ENCODE measurements at places on chromosomes 1 and 21.

DNA sequence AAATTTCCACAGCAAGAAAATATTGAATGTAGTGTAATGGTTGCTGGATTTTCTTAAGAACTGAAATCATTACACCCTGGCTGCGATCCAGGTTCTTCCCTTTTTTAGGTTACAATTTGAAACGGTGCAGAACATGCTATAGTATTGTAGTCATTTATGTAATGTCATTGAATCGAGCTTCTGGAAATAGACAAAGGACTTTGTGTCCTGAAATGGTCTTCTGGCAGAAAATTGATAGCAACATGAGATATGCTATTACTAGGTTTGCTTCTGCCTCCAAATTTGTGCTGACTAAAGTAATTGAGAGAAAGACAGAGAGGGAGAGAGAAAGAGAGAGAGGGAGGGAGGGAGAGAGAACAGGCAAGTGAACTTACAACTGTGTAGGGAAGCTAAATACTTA, 146.2 kb upstream of the NFIA start:
- DNase-seq, result no peak

- DNase-seq, result no peak
Observed at GRCh38 chr1:3056641-3057040, 12.4 kb upstream of the PRDM16 start.

GRCh38 chr1:24895511-24895910, 34.6 kb downstream of the RUNX3 start:
- no peak for DNase-seq

- DNase-seq, result peak; percentile 2
Observed at GRCh38 chr1:215530401-215530984, 36.6 kb upstream of the KCTD3 start.

Measured in T-helper 1 cell (primary cell).